ENCODE measurements at places on chromosomes 5 and 9.
A peak's percentile ranks its signal among the peaks of the same experiment; 100 is the strongest.

- no peak for DNase-seq
Measured at GRCh38 chr9:128007566-128008138, 26.9 kb upstream of the EEIG1 start.

- peak; percentile 77 for DNase-seq
Measured at GRCh38 chr5:149062371-149063016, 368 bp downstream of the SH3TC2 start.

DNA sequence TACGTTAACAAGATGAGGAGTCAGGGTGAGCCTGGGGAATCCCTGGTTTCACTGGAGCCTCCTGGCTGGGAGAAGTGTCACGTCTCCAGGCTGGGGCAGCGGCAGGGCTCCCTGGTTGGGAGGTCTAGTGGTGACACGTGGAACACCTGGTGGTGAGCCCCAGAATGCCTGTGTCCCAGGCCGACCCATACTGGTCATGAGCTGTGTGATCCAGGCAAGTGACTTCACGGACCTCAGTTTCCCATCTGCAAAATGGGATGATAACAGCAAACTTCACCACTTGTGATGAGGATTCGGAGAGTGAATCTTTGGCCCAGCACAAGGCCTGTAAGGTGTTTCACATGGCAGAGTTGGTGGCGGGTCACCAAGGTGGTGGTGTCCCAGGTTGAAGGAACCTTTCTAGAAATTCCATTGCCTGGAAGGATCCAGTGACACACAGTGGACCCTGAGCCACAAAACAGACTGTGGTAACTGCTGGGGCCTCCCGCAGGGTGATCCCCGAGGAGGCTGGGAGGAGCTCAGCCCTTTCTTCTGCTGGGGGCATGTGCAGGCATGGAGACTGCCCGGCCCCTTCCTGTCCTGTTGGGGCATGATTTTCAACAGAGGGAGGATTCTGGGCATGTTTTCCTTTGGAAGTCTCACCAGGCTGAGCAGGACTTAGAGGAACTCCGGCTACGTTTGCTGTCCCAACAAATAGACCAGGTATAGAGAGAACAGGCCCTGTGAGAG, 153.9 kb upstream of the IER5L start:
- no peak for DNase-seq

DNA sequence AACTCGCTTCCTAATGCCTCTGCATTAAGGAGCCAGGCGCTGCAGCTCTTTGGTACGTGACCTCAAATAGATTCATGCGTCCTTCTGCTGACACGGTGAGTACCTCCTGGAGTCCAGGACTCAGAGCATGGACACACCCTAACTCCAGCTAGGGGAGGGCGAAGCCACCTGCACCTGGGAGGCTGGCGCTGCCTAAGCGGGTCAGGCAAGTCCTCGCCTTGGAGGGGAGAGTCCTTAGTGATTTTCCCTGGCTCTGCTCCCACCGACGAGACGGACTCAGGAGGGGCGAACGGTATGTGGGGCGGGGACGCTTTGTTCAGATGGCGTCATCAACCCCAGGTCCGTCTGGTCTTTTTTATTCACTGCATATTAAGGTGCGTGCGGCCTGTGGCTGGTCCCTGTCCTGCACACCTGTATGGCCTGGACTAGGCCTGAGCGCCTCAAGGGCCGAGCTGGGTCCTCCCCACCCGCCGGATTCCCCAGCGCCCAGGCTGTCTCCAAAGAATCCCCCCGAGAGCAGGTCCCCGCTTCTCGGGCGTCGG, 50.3 kb downstream of the NSUN2 start:
- DNase-seq = no peak

- DNase-seq = no peak
Measured at GRCh38 chr9:92592537-92592936, 56.7 kb upstream of the ECM2 start.

DNA sequence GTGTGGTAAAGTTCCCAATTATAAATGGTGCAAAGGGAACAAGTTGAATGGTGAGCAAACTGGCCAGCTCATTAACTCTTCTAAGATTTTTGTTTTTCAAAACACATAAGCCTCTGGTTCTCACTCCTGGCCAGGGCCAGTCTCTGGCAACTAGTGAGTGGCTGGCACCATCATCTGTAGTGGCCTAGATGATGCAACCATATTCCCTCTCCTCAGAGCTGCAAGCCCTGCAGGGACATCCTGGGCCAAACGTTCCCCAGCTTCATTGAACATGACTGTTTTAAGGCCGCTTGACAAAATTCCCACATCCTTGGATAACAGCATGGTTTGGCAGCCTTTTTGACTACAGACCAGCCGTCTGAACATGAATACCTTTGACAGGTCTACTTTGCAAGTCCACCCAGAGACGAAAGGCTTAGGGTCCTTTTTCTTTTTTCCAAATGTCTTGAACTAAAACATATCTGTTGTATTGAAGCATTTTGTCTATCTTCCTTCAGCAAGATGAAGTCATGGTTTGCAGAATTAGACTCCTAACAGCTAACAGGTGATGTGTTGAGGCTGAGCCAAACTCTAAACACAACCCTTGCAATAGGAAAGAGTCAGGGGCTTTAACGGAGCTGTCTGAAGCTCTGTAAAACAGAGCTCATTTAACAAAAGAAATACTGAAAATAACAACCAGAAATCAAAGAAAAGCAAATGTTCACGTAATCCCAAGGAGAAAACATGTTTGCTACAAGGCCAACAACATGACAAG, 23.8 kb downstream of the MACROH2A1 start:
- no peak for DNase-seq

DNA sequence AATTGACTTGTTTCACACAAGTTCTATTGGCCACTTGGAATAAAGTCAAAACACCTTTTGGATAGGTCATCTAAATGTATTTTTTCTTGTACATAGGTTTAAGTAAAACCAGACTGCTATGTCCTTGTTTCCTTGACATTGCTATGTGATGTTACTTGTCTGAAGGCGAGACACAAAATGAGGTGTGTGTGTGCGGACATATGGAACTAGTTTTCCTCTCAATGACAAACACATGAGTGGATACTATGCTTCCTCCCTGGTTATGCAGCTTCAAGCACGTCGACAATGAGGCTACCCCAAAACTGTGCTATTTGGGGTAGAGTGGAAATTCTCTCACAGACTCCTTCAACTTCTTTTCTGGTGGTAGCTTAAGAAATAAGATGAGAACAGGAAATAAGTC, 276.8 kb downstream of the GAS1 start:
- DNase-seq = no peak

DNA sequence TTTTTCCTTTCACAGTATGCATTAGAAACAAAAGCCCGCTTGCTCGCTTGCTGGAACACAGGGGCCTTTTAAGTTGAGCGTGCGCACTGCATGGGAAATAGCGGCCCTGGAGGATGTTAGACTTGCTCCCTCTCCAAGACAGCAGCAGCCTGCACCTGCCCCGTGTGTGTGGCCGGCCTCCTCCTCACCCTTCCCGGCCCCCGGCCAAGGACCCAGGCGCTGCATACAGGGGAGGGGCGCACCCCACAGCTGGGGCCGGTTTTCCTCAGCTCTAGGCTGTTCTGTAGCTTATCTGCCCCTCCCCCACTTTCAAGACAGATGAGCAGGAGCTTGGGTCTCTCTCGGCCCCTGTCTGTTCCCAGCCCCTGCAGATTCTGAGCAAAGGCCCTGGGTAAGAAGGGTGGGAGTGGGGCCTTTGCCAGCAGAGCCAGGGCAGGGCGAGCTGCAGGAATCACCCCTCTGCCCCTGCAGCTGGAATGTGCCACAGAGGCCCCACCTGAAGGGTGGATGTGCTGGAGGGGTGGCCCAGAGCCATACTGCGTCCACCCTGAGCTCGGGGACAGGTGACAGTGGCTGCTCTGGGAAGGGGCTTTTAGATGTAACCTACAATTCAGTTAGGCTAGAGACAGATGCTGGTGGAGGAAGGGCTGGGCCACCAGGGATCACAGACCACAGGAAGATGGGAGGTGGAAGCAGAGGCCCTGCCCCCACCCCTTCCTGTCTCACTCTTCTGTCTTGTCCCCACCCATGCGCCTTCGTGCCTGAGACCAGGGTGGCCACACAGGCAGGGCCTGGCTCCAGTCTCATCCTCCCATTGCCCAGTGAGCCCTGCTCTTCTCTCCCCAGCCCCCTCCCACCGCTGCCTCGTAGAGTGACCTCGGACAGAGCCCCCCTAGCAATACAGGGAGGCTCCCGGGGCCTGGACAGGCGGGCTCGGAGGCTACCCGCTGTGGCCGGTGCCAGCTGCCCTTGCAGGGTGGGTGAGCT, 132.4 kb downstream of the DAB2IP start:
- DNase-seq = no peak

GRCh38 chr9:119164716-119165115, 204.5 kb downstream of the BRINP1 start:
- no peak for DNase-seq

DNA sequence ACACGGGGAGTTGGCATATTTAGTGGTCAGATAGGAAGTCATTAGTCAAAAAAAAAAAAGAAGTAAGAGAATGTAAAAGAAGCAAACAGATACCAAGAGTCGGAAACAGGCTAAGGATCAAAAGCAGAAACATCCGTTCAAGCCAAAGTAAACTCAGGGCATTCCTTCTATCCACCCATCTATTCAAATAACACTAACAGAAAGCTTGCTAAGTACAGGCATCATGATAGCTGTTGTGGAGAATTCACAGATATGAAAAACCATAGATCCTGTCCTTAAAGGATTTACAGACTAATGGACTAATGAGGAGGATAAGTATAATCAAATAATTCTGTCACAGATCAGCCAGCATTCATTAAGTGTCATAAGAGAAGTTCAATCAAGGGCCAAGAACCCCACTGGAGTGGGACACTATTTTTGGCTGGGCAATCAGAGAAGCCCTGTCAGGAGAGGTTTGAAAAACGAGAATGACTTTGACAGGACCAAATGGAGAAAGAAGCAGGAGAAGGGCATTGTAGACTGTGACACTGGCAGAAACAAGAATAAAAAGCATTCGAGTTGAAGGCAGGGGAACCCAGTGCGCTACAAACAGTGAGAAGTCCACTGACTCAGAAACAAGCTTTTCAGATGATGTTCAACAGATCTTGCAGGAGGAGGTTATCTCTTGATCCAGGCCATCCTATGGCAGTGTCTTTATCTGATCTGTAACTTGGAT, 154.2 kb upstream of the TSLP start:
- peak; percentile 24 for DNase-seq

DNA sequence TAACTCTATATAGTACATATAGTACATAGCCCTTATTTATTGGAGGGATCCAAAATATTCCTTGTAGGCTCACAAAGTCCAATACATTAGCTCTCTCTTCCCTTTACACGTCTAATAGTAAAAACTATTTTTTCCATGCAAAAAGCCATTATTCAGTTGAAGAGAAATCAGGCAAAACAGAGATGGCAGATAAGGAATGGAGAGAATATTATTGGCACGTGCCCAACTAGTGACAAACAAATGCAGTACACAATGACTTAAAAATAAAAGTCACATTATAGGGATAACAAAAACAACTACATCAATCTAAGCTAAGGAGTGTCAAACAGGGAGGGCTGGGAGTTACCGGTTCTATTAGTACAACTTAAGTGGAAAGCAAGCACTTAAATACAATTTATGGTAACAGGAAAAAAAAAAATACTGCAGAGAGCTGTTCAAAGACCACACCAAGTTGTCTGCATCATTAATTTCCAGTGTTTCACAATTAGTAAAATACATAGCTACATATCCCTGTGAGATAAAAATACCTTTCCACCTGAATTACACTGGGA, 4.1 kb upstream of the SCAI start:
- no peak for DNase-seq

- no peak for DNase-seq
Measured at GRCh38 chr5:119355244-119355638, 578 bp upstream of the TNFAIP8 start.

DNA sequence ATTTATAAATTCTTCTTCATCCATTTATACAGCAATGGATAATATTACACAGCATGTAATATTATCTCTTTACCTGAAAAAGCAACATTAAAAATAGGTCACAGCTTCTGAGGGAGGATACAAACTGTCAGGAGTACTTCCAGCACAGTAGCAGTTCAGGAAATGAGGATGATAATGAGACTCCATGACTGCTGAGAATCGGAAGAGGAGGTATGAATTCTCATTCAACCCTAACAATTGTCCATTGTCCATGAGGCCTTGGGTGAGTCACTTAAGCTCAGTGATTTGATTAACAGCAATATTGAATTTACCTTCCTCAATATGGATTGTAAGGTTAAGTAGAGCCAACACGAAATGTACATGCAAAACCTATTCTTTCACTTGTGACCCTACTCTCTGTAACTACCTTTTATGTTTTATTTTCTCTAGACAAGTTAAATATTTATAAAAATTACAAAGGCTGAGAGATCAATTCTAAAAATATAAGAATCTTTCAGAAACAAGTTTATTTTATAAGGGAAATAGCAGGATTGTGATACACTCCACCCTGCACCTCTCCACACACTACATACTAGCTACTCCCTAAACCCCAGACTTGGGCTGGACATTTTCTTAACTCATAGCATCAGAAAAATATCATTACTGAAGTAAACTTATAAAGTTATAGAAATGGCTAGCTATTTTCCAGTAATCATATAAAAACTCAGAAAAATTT, 159.1 kb upstream of the ACOT12 start:
- peak; percentile 2 for DNase-seq

- DNase-seq = no peak
Measured at GRCh38 chr9:84845956-84846900, 176.7 kb downstream of the NTRK2 start.

DNA sequence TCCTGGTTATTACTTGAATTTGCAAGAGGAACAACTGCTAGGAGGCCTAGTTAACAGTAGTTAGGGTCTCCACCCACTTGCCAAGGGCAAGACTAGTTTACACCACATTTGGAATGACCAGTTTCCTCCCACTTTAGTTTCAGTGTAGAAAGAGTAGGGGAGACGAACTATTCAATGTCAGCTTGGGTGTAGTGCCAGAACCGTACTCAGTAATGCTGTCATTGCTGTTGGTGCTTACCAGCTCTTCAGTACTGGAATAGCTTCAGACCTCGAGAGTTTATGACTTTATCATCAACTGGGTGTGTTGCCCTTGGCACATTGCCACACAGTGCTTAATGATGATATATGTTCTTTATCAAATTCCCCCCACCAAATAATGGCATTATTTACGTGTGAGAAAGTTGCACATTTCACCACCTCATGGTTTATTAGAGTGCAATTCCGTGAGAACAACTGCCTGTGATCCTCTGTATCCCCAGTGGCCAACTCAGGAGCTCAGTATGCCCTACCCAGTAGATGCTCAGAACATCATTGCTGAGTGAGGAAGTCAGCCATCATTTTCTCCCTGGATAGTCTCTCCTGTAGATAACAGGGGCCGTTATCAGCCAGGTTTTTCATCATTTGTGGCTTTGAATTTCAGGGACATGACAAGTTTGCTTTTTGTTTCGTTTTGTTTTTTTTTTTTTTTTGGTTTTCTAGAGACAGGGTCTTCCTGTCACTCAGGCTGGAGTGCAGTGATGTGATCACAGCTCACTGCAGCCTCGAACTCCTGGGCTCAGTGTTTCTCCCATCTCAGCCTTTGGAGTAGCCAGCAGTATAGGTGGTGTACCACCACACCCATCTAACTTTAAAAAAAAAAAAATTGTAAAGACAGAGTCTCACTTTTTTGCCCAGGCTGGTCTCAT, 67.3 kb downstream of the DOCK8 start:
- no peak for DNase-seq

Data from brain microvascular endothelial cell (primary cell).